IMR-90 (cell line): ENCODE measurements at places on chromosomes 2 and 18. TPM values are rescaled to one million over a fixed set of nuclear protein-coding genes. Genes with fewer than 3 reads are reported as not detected.

DNA sequence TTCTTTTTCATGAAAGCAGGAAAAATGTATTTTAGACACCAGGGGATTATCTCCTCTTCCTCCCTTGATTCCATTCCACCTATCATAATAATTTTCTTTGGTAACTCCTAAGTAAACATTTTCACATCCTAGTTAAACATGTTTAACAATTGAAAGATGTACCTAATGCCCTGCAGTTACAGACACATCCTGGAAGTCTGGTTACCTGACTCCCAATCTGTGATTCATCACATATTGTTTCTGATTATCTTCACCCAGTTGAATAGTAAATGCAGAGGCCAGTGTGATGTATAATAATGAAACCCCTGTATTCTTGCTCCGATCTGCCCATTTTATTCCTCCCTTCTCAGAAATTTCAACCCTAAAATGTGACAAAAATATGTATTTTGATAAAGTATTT is 1237.6 kb upstream of the LRRTM1 start:
- no peak for DNase-seq
- no peak overlapping the region for H3K27ac ChIP-seq
- H3K4me3 ChIP-seq: no peak overlapping the region
- H3K36me3 ChIP-seq: no peaks in the 10 kb centered on the region
- no peaks in the 10 kb centered on the region for H3K27me3 ChIP-seq
- H3K4me1 ChIP-seq: no peaks in the 10 kb centered on the region

The PSMA8 gene
- not detected in 2 replicates for total RNA-seq

The CTIF gene
- 25.1 and 27.5 TPM in 2 replicates for total RNA-seq

The POTEE gene
- not detected in 2 replicates for total RNA-seq
